ENCODE measurements at places on chromosomes 11 and 22.
A peak's percentile ranks its signal among the peaks of the same experiment; 100 is the strongest.

DNA sequence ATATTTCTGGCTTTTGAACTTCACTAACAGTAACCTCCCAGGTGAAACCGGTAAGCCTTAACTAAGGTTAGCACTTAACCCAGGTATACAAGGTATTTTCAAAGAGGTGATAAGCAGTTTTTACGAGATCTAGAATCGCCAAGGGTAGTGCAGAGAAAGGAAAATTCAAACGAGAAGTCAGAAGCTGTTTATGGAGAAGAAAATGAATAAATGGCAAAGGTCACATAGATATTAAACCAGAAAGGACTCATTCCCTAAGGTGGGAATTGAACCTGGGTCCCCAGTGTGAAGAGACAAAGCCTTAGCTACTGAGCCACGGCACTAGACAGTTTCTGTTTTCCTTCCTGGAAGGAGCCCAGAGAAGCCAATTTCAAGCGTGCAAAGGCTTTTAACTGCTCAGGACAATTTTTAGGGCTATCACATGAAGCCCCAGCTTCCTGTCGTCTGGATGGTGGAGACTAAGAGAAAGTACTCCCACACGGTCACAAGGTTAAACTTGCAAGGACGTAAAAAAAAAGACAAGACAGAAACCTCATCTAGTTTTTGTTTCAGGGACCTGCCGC, 5.7 kb upstream of the C1QTNF6 start:
- DNase-seq, result peak; percentile 19

DNA sequence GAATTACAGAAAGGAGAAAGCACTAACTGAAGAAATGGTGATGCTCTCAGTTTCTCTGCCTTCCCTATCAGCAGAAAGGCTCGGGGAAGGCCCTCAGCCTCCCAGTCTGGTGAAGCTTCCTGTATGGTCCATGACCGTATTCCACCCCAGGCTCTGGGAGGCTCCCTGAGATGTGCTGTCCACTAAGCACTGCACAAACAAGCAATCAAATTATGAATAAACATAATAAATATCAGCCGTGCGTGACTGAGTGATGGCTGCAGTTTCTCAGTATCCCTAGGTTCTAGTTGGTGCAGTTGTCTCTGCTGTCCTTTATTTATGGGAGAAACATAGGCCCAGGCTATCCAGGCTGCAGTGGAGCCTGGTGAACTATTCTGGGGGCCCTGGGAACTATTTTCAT, 3.6 kb downstream of the SMDT1 start:
- DNase-seq, result no peak

DNA sequence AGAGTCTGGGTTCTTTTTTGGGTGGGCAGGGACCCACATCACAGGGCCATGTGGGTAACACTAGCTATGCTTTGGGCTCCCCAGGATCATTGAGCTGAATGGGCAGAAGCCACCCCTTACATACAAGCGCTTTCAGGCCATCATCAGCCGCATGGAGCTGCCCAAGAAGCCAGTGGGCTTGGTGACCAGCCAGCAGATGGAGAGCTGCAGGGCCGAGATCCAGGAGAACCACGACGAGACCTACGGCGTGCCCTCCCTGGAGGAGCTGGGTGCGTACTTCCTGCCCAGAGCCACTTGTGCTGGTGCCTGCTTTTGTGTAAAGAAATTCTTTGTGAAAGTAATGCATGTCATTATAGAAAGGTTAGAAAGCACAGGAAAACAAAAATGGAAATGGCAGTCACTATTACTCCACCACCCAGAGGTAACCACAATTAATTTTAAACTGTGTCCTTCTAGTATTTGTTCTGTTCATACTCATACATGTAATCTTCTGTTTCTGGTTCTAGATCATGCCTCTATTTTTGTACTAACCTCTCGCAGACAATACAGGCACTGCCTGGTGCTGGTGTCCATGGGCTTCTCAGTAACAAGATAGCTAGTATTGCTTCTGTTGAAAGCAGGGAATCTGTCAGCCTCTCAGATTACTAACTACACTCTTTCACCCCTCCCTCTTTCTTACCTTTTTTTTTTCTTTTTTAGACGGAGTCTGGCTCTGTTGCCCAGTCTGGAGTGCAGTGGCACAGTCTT, 13.7 kb downstream of the CRY2 start:
- no peak for DNase-seq

DNA sequence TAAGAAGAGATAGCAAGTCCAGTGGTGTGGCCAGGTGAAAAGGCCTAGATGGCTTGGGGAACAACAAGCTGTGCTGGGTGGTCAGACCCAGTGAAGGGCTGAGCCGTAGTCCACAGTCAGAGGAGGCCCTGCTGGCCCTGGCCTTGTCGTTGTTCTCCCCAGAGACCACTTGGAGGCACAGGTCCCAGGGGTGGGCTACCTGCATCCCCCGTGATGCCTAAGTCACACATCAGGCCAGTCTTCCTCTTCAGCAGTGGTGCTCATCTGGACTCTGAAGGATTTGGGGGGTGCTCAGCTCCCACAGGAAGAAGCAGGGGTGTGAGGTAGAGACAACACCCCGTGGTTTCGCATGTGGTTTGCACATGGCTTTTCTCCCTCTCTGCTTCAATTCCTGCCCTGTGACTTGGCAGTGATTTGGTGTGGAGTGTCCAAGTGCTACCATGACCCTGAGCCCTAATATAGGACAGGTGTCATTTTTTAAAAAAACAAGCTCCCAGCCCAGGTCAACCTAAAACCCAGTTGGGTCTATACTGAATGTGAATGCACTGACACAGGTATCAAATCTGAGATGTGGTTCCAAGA, 51.0 kb downstream of the ALX4 start:
- DNase-seq, result no peak

DNA sequence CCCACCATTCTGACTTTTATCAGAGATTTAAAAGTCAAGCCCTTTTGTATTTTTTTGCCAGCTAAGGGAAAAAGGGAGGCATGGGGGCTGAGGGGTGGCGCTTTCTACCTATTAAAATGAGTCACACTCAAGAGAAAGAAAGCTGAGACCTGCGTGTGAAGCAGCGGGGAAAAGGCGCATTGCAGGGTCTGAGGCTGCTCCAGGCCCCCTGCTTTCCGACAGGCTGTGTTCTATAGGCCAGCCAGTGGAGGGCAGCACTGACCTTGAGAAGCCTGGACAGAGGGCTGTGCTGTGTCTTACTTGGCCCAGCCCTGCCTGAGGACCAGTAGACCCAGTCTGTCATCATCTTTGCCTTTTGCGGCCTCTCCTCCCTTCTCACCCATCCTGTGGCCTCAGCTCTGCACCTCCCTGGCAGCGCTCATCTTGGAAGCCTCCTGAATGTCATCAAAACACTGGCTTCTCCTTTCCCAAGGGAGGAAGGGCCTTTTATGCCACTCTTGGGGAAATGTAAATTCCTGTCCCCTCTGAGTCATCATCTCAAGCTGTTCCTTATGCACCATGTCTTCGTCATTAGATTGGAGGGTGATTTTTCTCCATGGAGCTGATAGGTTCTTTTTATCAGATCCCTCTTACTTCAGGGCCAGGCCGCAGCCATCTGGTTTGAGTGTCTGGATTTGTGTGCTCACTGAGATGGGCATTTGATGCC, 12.6 kb upstream of the MAPK8IP1 start:
- no peak for DNase-seq

DNA sequence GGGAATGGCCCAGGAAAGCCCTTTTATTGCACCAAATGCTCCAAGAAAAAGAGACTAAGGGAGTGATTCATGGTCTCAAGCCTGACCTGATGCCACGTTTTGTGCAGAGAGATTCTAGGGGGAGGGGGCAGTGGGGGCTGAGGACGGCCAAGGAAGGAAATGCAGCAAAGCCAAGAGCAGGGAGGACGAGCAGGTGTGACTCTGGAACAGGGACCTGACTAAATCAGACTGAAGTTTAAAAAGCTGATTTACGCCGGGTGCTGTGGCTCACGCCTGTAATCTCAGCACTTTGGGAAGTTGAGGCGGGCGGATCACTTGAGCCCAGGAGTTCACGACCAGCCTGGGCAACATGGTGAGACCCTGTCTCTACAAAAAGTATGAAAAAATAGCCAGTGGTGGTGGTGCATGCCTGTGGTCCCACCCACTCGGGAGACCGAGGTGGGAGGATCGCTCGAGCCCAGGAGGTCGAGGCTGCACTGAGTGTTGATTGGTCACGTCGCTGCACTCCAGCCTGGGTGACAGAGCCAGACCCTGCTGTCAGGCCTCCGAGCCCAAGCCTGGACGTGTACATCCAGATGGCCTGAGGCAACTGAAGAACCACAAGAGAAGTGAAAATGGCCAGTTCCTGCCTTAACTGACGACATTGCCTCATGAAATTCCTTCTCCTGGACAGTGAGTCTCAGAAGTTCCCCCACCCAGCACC, 10.8 kb upstream of the IFITM3 start:
- no peak for DNase-seq

DNA sequence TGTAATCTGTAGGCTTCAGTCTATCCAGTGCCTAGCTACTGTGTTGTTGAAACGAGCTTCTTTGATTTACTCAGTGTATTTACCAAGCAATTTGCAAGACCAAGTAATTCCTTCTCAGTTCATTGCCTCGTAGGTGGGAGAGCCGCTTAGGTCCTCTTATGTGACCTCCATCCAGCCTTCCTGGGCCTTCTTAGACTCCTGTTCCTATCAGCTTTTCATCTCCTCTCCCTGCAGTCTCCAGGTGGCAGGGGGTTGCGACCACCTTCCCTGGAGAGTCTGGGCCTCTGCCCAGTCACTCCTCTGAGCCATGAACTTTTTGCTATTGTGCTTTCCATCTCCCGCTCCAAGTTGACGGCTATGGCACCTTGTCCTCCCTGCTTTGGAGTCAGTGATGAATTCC, 251.8 kb downstream of the KIRREL3 start:
- DNase-seq, result no peak

GRCh38 chr11:75813124-75813523, 1.9 kb upstream of the UVRAG start:
- DNase-seq, result no peak

- no peak for DNase-seq
Observed at GRCh38 chr11:134949121-134950090, 537.4 kb upstream of the B3GAT1 start.

DNA sequence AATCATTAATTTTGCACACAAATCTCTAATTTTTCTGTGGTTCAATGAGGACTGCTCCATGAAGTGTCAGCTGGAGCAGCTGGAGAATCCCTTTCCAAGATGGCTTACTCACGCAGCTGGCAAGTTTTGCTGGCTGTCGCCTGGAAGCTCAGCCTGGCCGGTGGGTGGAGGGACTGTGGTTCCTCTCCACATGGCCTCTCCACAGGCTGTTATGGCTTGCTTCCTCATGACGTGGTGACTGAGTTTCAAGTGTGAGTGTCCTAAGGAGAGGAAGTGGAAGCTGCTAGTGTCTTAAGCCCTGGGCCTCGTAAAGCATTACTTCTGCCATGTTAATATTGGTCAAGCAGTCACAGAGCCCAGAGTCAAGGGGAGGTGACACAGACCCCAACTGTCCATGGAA, 14.0 kb upstream of the NRIP3 start:
- DNase-seq, result no peak

DNA sequence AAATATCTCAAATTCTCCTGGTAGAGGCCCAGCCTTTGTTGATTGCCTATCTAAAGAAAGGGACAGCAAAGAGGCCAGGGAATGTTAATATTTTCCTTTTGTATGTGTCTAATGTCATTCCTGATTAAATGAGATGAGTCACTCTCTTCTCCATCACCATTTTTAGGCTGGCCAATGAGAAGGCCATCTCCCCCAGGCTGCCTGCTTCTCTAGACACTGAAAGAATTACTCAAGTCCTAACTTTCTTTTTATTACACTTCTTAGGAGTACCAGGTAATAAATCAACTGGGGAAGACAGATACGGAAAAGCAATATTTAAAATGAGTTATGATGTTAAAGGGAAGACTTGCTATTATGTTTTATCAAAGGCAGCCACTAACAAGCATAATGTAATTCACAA, 259.2 kb upstream of the SORL1-AS1 start:
- no peak for DNase-seq

GRCh38 chr11:30697032-30697431, 110.9 kb upstream of the MPPED2 start:
- no peak for DNase-seq

DNA sequence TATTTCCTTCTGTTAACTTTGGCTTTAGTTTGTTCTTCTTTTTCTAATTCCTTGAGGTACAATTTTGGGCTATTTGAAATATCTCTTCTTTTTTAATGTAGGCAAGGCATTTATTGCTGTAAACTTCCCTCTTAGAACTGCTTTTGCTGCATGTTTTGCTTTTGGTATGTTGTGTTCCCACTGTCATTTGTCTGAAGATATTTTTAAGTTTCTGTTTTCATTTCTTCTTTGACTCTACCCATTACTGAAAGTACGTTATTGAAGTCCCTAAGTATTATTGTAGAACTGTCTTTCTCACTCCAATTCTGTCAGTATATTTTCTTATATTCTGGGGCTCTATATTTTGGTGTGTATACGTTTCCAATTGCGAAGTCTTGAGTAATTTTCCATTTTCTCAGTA, 77.9 kb downstream of the KCNQ1OT1 start:
- no peak for DNase-seq

DNA sequence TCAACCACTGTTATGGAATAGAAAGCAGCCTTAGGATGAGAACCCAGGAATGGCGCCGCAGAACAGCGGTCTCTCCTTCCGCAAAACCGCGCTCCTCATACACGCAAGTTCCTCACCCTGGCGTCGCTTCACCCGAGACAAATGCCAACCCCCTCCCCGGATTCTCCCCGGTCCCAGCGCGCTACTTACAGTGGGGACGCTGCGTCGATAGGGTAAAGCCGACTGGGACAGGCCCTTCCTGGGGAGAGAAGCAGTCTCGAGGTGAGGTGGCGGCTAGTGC, 287 bp downstream of the RPS13 start:
- no peak for DNase-seq

- DNase-seq, result no peak
Observed at GRCh38 chr11:7046474-7047175, 26.3 kb downstream of the NLRP14 start.

DNA sequence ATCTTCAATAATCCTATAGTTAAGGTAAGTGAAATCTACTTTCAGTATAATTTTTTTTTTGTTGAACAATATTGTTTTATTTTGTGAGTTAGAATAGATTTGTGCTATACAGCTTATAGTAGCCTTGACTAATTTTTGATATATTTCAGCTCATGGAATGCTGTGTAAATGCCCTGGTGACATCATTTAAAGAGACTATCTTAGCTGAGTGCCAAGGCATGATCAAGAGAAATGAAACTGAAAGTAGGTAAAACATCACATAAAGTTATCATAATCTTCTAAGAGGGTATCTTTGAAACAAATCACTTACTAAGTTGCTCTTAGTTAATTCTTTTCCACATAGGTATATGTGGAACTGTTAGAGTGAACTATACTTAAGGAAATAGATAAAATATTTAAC, 51.4 kb upstream of the ACAT1 start:
- no peak for DNase-seq

- no peak for DNase-seq
Observed at GRCh38 chr11:69040581-69041260, 8.0 kb upstream of the TPCN2 start.

DNA sequence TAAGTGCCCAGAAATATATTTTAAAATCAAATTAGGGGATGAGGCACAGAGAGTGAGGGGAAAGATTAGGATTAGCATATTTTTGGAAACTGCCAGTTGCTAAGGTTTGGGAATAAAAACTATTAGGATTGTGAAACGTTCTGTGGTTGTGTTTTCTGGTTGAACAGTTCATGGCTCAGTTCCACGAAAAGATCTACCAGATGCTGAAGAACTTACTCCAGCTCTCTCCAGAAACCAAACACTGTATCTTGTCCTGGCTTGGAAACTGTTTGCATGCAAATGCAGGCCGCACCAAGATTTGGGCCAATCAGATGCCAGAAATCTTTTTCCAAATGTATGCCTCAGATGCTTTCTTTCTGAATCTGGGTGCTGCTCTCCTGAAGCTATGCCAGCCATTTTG, 15.3 kb downstream of the UBE4A start:
- no peak for DNase-seq

- no peak for DNase-seq
Observed at GRCh38 chr11:67303132-67303834, at the start of gene SSH3. SSH3 (plus strand) TSS chr11:67303530; CDS start chr11:67303626, 96 bp downstream.

- no peak for DNase-seq
Observed at GRCh38 chr11:111448414-111448813, 63.8 kb downstream of the BTG4 start.
